ENCODE measurements at places on chromosomes 5 and 9. TPM values are rescaled to one million over a fixed set of nuclear protein-coding genes. Genes with fewer than 3 reads are reported as not detected.

The PDZD2 gene
- under 0.01 TPM for total RNA-seq

The LCN9 gene
- not detected for total RNA-seq

The SPOCK1 gene
- total RNA-seq: 174 TPM

The ANKRD33B gene
- total RNA-seq: 8.3 TPM

The PTGR1 gene
- total RNA-seq: 88.4 TPM

The FAM114A2 gene
- total RNA-seq: 34.7 TPM

The RLN2 gene
- not detected for total RNA-seq

The RMRP gene
- 966 TPM for total RNA-seq

The TRIM41 gene
- 19.1 TPM for total RNA-seq

The NPDC1 gene
- total RNA-seq: 23.8 TPM

The CKMT2 gene
- not detected for total RNA-seq

The PDLIM4 gene
- 37.3 TPM for total RNA-seq

The DMRT3 gene
- not detected for total RNA-seq

The RANBP17 gene
- total RNA-seq: 10.6 TPM

The TXN gene
- total RNA-seq: 708 TPM

The SLC6A7 gene
- not detected for total RNA-seq

The INSL6 gene
- not detected for total RNA-seq

The ROPN1L gene
- not detected for total RNA-seq

The ECM2 gene
- 23.3 TPM for total RNA-seq

The ASTN2 gene
- total RNA-seq: 3.5 TPM

The CTXN3 gene
- total RNA-seq: not detected

The USP20 gene
- 11.4 TPM for total RNA-seq

The SUSD3 gene
- 0.09 TPM for total RNA-seq

The SLCO4C1 gene
- 0.09 TPM for total RNA-seq

The SPATA31A3 gene
- total RNA-seq: not detected

The PPP1R26 gene
- 2.8 TPM for total RNA-seq

The REXO4 gene
- total RNA-seq: 11.7 TPM

The KLHL3 gene
- 1.3 TPM for total RNA-seq

The DAPK1 gene
- 30.9 TPM for total RNA-seq

The RPS14 gene
- 3,861 TPM for total RNA-seq

The BAAT gene
- total RNA-seq: not detected

The CCL19 gene
- total RNA-seq: not detected

The SPATA31C1 gene
- not detected for total RNA-seq

The FOXD4L6 gene
- not detected for total RNA-seq

The IL9 gene
- not detected for total RNA-seq

The IRX4 gene
- total RNA-seq: not detected
